Activated CD4-positive, alpha-beta T cell treated with anti-CD3 and anti-CD28 coated beads, Interleukin-2, amount 10 ng/mL, durations not matched to agents 7 days and 5 days (primary cell): ENCODE measurements at places on chromosomes 13 and 19. TPM values are rescaled to one million over a fixed set of nuclear protein-coding genes. Genes with fewer than 3 reads are reported as not detected.

DNA sequence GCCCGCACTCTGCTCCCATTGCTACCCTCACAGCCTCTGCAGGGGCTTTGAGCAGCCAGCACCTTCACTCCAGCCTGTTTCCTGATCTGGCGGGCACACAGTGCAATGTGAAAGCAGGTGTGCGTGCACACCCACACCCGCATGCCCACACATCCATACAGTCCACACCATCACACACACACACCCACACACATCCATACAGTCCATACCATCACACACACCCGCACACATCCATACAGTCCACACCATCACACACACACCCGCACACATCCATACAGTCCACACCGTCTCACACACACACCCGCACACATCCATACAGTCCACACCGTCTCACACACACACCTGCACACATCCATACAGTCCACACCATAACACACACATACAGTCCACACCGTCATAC is 28.0 kb downstream of the PIAS4 start:
- H3K4me1 ChIP-seq: no peaks in the 10 kb centered on the region
- H3K36me3 ChIP-seq: peaks cover 2% of the 10 kb centered on the region
- H3K27me3 ChIP-seq: no peaks in the 10 kb centered on the region
- no peak for DNase-seq
- no peak overlapping the region for H3K27ac ChIP-seq

- H3K36me3 ChIP-seq: no peaks in the 10 kb centered on the region
- DNase-seq: no peak
- H3K27ac ChIP-seq: no peak overlapping the region
- peaks cover 5% of the 10 kb centered on the region for H3K4me1 ChIP-seq
- H3K27me3 ChIP-seq: no peaks in the 10 kb centered on the region
- no peak overlapping the region for H3K4me3 ChIP-seq
Measured at GRCh38 chr13:32059511-32059984, 28.0 kb downstream of the FRY start.

GRCh38 chr13:110421061-110421460 is 114.0 kb downstream of the COL4A2 start:
- H3K36me3 ChIP-seq: no peaks in the 10 kb centered on the region
- H3K27me3 ChIP-seq: peaks cover 88% of the 10 kb centered on the region
- no peak overlapping the region for H3K4me3 ChIP-seq
- no peak overlapping the region for H3K27ac ChIP-seq
- peaks cover 12% of the 10 kb centered on the region for H3K4me1 ChIP-seq
- DNase-seq: no peak

- peak; percentile 71 for DNase-seq
- no peaks in the 10 kb centered on the region for H3K27me3 ChIP-seq
- H3K27ac ChIP-seq: no peak overlapping the region
- H3K4me3 ChIP-seq: no peak overlapping the region
- H3K4me1 ChIP-seq: peaks cover 2% of the 10 kb centered on the region
Measured at GRCh38 chr19:4352701-4353121, 9.3 kb downstream of the MPND start.

DNA sequence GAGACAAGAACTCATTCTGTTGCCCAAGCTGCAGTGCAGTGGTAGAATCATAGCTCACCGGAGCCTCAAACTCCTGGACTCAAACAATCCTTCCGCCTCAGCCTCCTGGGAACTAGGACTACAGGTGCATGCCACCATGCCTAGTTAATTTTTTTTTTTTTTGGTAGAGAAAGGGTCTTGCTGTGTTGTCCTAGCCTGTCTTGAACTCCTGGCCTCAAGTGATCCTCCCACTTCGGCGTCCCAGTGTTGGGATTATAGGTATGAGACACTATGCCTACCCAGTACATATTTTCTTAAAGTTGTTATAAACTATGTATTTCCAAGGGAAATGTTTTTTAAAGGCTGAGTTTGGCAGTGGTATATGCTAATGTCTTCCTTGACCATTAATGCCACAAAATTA is 412.6 kb downstream of the KLF12 start:
- H3K27me3 ChIP-seq: no peaks in the 10 kb centered on the region
- H3K27ac ChIP-seq: peak overlapping the region; percentile 50
- H3K4me3 ChIP-seq: no peak overlapping the region
- no peak for DNase-seq
- peaks cover 29% of the 10 kb centered on the region for H3K4me1 ChIP-seq

GRCh38 chr13:106087201-106087600 is 448.3 kb downstream of the EFNB2 start:
- H3K27me3 ChIP-seq: no peaks in the 10 kb centered on the region
- no peaks in the 10 kb centered on the region for H3K36me3 ChIP-seq

- H3K4me3 ChIP-seq: no peak overlapping the region
- H3K4me1 ChIP-seq: no peaks in the 10 kb centered on the region
- peaks cover 13% of the 10 kb centered on the region for H3K27me3 ChIP-seq
- H3K36me3 ChIP-seq: no peaks in the 10 kb centered on the region
Measured at GRCh38 chr13:37097076-37097475, 8.4 kb downstream of the CSNK1A1L start.

The ZNF100 gene
- 27.5 TPM for total RNA-seq

The ZSCAN4 gene
- total RNA-seq: not detected

DNA sequence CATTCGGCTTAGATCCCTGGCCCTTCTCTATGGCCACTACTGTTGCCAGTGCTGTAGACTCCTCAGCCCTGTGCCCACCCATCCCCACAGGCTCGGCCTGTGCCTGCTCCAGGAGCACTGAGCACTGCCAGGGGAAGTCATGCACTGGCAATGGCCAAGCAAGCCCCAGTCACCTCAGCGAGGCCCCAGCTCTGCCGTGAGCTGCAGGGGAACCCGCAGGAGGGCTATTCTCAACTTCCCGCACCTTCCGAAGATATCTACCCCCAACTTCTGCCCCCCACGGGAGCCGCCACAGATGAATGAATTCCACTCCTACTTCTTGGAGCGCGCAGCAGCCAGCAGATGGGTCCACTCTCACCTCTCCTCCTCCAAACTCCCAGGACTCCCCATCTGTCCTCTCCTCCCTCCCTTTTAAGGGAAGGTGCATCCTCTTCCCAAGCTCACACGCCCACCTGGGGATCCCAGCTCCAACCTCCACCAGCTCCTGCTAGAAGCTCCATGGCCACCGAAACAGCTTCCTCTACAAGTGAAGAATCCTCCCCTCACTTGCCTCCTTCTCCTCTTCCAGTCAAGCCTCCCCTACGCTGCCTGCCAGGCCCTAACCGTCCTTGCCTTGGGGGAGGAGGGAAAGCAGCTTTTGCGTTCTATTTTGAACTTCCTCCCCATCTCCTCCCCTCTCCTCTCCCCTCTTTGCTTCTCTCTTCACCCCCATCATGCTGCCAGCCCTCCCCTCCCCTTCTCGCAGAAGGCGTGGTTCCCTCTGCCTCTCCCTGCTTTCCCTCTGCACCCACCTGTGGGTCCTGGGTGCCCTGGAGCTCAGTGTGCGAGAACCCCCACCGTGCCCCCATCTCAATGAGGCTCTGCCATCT is 52.2 kb downstream of the PEPD start:
- no peak for DNase-seq
- no peak overlapping the region for H3K4me3 ChIP-seq
- H3K27me3 ChIP-seq: no peaks in the 10 kb centered on the region

- no peak overlapping the region for H3K4me3 ChIP-seq
- peaks cover 8% of the 10 kb centered on the region for H3K36me3 ChIP-seq
- no peaks in the 10 kb centered on the region for H3K27me3 ChIP-seq
- peaks cover 23% of the 10 kb centered on the region for H3K4me1 ChIP-seq
- H3K27ac ChIP-seq: no peak overlapping the region
- no peak for DNase-seq
Measured at GRCh38 chr19:34974646-34975045, 10.6 kb upstream of the ZNF792 start.

- H3K36me3 ChIP-seq: peaks cover 5% of the 10 kb centered on the region
- H3K27me3 ChIP-seq: peaks cover 22% of the 10 kb centered on the region
- peaks cover 25% of the 10 kb centered on the region for H3K4me1 ChIP-seq
- peak overlapping the region; percentile 85 for H3K4me3 ChIP-seq
Measured at GRCh38 chr19:17389957-17390664, 3.9 kb downstream of the CCDC194 start.

DNA sequence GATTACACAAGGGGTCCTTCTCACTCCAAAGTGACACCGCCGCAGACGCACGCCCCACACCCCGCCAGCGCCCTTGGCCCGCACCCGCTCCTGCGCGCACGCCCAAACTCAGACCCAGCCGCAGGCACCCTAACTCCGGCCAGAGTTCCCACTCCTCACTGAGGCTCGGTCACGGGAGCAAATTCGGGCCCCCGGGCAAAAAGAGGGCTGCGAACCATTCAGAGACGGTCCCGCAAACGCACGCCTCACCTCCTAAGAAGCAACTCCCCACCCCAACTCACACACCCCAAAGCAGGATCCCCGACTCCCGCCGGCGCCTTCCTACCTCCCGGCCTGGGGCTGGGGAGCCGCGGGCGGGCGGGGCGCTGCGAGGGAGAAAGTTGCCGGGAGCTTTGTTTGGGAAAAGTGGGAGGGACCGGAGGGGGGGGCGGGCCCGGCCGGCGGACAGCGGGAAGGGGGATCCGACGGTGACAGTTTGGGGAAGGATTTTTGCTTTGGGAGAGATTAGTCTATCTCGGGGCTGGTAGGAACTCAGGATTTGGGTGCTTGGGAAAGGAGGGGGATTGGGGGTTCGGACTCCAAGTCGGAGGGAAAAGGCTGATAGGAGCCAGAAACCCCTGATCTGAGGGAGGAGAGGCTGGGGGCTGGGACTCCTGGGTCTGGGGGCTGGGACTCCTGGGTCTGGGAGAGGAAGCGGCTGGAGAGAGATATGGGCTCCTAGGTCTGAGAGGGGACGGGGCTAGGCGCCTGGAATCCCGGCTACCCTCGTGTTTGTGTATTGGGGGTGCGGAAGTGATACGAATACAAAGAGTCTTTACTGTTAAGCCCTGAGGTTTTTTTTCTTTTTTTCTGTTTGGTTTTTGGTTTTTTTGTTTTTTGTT is at the start of gene TEAD2:
Gene TEAD2 (minus strand): TSS at position 369 of the 881 bp plus-strand sequence. CDS start 2,341 bp downstream, outside the sequence.
- no peak within 1 kb of the TSS for H3K27ac ChIP-seq
- H3K27me3 ChIP-seq: peaks cover 37% of the 10 kb centered on the region
- no peak for DNase-seq
- peaks cover 10% of the 10 kb centered on the region for H3K4me1 ChIP-seq

DNA sequence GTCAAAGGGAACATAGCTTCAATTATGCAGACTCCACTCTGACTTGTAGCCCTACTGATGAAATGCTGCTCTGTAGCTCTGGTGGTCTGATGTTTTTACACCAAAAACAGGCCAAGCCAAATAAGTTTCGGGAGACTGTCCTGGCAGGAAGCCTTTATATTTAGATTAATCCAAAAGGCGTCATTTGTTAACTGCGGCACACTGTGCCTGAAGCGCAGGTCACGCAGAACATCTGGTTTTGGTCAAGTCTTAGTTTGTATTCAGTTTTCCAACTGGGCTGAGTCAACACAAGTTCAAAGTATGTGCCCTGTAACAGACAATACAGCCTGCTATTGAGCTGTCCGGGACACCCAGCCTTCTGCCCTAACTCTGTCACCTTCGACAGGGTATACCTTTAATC is 154.6 kb upstream of the IPO5 start:
- H3K36me3 ChIP-seq: no peaks in the 10 kb centered on the region
- H3K4me3 ChIP-seq: no peak overlapping the region
- DNase-seq: no peak
- H3K27ac ChIP-seq: no peak overlapping the region
- peaks cover 2% of the 10 kb centered on the region for H3K27me3 ChIP-seq
- no peaks in the 10 kb centered on the region for H3K4me1 ChIP-seq

The OR7D2 gene
- total RNA-seq: not detected

DNA sequence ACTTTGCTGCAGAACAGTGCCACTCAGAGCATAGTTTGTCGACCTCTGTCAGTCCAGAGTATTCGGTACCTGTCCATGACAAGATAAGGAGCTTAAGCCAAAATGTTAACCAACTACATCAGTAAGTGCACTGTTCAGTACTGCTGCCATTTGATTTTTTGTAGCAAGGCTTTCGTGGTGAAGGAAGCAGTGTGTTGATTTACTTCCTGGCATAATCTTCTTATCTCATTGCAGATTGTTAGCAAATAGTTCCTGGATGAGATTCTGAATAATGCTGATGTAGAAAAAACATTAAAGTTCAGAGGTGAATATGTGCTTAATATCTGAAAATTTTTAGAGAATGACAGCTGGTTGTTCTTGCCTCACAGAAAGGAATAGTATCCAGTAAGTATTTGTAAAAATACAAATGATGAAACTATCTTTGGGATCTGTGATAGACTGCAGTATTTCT is 85.7 kb downstream of the LRRC63 start:
- peaks cover 52% of the 10 kb centered on the region for H3K4me1 ChIP-seq
- peaks cover 32% of the 10 kb centered on the region for H3K36me3 ChIP-seq
- H3K4me3 ChIP-seq: no peak overlapping the region
- H3K27ac ChIP-seq: peak overlapping the region; percentile 98
- DNase-seq: no peak

The CTXN1 gene
- total RNA-seq: not detected

DNA sequence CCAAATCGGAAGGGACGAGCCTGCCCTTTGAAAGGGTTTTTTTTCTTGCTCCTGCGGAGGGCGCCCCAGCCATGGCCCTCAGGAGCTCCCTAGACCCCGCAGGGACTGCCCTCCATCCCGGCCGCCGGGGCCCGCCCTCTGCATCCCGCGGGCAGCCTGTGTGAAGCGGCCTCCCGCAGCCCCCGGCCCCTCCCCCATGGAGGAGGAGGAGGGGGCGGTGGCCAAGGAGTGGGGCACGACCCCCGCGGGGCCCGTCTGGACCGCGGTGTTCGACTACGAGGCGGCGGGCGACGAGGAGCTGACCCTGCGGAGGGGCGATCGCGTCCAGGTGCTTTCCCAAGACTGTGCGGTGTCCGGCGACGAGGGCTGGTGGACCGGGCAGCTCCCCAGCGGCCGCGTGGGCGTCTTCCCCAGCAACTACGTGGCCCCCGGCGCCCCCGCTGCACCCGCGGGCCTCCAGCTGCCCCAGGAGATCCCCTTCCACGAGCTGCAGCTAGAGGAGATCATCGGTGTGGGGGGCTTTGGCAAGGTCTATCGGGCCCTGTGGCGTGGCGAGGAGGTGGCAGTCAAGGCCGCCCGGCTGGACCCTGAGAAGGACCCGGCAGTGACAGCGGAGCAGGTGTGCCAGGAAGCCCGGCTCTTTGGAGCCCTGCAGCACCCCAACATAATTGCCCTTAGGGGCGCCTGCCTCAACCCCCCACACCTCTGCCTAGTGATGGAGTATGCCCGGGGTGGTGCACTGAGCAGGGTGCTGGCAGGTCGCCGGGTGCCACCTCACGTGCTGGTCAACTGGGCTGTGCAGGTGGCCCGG is 815 bp downstream of the MAP3K10 start:
- DNase-seq: peak; percentile 29
- no peaks in the 10 kb centered on the region for H3K27me3 ChIP-seq
- peaks cover 29% of the 10 kb centered on the region for H3K4me1 ChIP-seq
- H3K36me3 ChIP-seq: no peaks in the 10 kb centered on the region
- no peak overlapping the region for H3K27ac ChIP-seq

GRCh38 chr13:113403255-113404104 is 39.5 kb upstream of the GRTP1 start:
- no peak for DNase-seq
- H3K4me1 ChIP-seq: no peaks in the 10 kb centered on the region
- no peak overlapping the region for H3K4me3 ChIP-seq
